Uterus (tissue), 4 donors: ENCODE measurements at places on chromosomes 1 and 21. TPM values are rescaled to one million over a fixed set of nuclear protein-coding genes. Genes with fewer than 3 reads are reported as not detected.

DNA sequence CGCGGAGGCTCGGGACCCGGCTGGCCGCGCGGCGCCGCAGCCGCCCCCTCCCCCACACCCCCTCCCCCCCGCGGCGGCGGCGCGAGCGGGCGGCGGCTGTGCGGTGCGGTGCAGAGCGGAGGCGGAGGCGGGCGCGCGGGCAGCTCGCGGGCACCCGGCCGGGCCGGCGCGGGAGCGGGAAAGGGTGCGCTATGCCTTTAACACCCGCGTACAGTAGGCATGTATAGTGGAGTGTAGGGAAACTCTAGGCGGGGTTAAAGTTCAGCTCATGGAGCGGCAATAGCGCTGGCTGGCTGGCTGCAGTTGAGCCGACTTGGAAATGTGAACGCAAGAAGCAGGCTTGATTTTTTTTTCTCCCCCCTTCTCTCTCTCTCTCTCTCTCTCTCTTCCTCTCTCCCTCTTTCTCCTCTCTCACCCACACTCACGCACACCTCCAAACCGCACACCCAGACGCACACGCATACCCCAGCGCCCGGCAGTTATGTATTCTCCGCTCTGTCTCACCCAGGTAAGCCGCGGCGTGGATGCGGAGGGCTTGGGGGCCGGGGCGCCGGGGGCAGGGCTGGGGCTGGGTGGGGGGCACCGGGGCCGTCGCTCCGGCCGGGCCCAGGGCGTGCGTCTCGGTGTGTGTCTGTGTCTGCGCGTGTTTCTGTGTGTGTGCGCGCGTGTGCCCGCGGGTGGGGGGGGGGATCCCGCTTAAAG, at the start of gene NFIA:
TSS of gene NFIA (plus strand) at position 251 of the 702 bp plus-strand sequence.
- peak; percentile 49 for DNase-seq

GRCh38 chr21:43909741-43910400, 44.8 kb downstream of the AGPAT3 start:
- no peak for DNase-seq

- no peak for DNase-seq
Measured at GRCh38 chr1:39431927-39432326, 59.5 kb upstream of the BMP8A start.

DNA sequence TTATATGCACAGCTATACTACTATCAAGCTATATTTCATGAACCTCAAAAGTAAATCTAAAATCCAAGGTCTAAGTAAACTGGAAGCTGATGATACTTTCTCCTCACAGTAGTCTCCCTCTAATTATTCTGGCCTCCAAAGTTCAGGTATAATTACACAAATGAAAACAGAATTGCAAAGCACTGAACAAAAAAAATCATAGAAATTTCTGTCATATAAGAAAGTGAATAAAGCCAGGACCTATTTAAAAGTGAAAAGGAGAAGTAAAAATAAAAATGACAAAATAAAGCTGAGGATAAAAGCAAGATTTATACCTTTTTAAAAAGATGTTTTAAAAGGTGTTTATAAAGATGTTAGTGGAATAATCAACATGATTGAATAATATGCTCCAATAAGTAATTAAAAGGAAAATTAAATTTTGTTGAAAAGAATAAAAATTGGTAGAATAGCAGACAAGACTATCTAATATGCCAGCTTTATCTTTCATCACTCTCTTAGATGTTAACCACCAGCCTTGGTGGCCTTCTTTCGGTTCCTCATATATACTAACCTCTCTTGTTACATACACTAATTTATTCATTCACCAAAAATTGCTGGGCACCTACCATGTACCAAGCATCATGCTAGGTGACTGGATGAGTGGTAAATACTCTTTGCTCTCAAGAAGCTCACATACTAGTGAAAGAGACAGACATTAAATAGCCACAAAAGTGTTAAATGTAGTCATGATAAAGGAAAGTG, 25.1 kb downstream of the SHCBP1L start:
- no peak for DNase-seq

DNA sequence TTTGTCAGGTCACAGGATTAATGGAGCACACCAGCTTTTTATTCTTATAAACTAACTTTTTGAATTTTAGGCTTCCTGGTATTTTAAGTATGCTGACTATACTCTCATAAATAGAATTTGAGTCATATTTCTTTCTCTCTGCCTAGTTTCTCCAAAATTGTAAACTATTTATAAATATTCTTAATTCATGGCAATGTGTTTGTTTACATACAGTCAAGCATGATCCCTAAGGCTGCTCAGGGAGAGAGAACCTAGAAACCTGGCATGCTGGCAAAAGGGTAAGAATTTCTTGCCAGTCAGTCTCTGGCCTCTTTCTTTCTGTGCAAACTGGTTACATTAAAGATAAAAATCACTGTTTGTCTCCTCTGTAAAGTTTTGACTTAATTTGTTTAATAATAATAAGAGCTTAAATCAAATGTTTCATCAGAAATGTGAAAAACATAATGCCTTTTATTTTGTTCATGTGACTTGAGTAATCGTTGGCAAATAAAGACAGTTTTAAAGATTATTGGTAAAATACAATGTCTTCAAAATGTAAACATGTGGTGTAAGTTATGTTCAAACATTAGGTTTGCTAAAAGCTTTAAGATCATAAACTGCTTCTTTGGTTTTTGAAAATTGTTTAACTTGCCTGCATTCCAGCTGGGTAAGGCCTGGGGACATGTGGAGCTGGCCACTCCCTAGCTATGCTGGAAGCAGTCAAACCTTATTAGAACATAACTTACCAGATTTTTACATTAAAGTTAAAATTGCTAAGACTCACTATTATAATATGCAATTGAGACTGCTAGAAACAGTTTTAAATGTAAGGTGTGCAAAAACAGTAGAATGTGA, 1401.7 kb downstream of the NCAM2 start:
- no peak for DNase-seq

DNA sequence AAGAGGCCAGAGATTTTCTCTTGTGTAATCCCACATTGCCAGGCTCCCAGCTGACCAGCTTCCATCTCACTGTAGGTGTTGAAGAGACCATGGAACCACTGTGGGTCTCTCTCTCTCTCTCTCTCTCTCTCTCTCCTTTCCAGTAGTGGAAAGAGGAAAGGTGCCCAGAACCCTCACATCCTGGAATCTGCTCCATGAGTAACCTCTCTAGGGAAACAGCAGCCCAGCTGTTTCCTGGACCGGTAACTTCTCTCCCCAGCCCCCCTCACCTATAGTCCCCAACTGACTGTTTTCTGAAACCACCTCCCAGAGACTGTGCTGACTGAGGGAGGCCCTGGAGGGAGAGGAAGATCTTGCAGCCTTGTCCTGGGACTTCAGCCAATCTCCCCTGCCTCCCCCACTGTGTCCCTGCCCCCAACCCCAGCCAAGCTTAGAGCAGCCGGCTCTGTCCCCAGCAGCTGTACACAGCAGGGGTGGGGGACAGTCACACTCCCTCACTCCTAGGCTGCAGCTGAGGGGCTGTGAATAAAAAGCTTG, 20.6 kb upstream of the SLC45A3 start:
- no peak for DNase-seq

- DNase-seq: no peak
Measured at GRCh38 chr1:67134695-67135094, at the start of gene C1orf141. C1orf141 (minus strand) TSS chr1:67134970; CDS start chr1:67127240, 7,730 bp downstream.

GRCh38 chr1:163178628-163179027, 24.1 kb downstream of the RGS5 start:
- DNase-seq: no peak

DNA sequence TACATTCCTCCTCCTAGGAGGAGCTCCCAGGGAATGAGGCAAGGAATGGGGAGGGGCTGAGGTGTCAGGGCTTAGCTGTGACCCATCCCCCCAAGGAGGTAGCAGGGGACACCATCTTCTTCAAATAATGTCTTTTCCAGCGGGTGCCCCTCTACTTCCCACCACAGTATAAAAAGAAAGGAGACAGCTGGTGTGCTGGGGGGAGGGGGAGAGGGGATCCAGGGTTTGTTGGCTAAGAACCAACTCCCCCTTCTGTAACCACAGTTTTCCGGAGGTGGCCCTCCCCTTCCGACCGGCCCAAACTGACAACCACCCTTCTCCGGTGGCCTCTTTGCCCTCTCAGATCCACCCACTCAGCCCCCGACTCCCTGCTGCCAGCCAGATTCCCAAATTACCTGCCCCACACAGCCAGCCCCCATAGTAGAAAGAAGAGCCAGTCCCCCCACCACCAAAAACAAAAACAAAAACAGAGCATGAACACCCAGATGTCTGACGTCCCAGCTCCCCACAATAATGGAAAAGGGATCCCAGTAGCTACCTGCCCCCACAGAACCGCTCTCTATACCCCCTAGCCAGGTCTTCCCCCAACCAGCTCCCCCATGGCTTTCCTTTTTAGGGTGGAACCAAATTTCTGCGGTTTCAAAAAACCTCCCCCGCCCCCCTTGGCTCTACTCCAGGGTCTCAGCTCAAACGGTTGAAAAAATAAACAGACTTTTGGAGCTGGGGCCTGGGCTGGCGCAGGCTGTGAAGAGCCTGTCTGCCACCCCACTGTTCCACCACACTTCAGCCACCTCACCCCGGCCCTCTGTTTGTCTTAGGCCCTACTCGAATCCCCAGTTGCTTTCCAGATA, 2.1 kb downstream of the ARHGEF2 start:
- peak; percentile 79 for DNase-seq

DNA sequence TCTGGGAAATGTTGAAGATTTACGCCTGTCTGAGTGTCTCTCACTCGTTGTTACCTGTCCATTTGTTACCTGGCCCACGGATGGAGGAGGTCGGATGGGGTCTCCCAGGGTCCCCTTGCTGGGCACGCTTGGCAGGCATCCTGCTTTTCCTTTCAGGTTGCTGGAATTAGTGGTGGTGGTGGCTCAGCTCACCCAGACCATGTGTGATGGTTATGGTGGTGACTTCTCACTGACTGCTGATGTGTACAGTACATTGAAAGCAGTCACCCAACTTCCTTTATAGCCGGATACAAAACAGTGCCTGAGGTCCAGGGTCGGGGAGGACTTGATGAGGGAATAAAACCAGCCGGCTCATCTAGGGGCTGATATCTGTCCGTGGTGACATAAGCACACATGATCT, 19.5 kb downstream of the MAPKAPK2 start:
- no peak for DNase-seq

GRCh38 chr1:34162852-34163766, 1.9 kb downstream of the CSMD2 start:
- peak; percentile 25 for DNase-seq

DNA sequence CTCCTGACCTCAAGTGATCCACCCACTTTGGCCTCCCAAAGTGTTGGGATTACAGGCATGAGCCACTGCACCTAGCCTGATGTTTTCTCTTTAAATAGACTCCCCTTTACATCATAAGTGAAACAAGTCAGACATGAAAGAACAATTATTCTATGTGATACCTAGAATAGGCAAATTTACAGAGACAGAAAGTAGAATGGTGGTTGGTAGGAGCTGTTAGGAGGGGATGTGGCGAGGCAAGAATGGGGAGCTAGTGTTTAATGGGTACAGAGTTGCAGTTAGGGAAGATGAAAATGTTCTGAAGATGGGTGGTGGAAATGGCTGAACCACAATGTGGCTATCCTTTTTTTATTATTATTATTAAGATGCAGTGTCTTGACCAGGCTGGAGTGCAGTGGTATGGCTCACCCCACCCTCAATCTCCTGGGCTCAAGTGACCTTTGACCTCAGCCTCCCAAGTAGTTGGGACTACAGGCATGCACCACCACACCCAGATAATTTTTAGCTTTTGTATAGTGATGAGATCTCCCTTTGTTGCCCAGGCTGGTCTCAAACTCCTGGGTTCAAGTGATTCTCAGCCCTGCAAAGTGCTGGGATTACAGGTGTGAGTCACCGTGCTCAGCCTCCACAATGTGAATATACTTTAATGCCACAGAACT, 28.4 kb downstream of the ELF3 start:
- no peak for DNase-seq

GRCh38 chr1:45016767-45017166, 4.7 kb downstream of the UROD start:
- no peak for DNase-seq

DNA sequence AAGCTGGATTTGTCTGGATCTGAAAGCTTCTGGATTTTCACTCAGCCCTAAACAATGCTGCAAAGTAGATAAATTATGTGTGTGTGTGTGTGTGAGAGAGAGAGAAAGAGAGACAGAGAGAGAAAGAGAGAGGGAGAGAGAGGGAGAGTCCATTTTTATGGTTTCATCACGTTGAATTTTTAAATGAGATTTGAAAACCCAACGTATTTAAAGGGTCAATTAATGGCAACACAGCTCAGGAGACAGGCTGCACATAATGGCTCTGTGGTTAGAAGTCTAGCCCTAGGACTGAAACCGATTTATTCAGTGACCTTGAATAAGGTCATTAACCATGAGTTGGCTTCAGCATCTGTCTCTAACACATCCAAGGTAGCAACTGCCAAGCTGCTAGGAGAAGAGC, 35.3 kb upstream of the FMN2 start:
- DNase-seq: no peak

- DNase-seq: no peak
Measured at GRCh38 chr1:160925652-160926244, 28.9 kb downstream of the ITLN2 start.

DNA sequence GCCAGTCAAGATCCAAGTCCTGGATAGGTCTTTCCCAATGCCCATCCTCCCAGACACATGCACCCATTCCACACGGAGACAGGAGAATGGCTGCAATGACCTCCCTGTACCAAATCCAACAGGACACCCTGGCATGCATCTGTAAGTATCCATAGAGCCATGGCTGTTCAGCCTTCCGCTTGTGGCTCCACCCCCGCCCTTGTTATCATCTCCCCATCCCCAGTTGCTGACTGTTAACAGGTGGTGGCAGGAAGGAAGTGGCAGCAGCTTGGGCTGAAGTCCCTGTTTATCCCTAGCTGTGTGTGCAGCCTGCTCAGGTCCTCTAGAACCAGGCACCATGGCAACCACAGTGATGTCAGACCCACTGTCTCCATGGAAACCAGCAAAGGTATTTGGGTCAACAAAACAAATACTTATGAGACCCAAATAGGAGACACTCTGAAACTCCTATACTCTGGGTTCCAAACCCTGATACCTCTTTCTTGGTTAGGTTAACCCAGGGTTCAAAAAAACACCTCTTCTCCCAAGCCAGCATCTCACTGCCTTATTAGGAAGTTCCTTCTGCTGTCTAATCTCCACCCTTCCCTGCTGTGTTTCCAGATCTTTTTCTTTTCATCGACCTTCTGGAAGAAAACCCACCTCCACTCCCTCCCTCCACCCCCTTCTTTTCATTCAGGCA, 721 bp downstream of the PBXIP1 start:
- peak; percentile 68 for DNase-seq

GRCh38 chr1:247998811-247999210, 14.6 kb upstream of the OR2L5 start:
- DNase-seq: no peak

GRCh38 chr21:44255511-44255981, 6.2 kb downstream of the DNMT3L start:
- DNase-seq: no peak

DNA sequence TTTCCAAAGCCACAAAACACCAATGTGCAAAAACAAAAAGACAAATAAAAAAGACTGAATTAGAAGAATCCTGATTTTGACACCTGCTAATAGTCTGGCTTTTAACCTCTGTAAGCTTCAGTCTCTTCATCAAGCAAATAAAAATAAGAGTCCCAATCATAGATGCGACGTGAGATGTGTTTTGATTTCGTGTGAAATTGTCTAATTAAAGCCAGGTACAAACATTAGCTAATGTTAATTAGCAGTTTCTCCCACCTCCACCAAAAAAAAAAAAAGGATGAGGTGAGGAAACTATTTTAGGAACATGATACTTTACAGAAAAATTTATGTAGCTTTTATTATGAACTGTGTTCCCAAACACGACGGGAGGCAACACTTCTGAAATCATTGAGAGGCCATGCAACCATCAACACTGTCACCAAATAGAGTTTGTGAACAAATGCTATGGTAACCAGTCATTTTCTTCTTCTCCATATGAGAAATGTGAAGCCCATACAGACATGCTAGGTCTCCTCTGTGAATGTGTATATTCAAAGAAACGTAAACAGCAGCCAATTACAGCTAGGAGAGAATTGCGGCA, 6.7 kb upstream of the EVI5 start:
- no peak for DNase-seq

Gene NOL9
- 38.9 TPM for total RNA-seq

Gene IL6R
- 28.2 TPM for total RNA-seq
